ENCODE measurements at places on chromosomes 2 and 18.

- no peak for DNase-seq
Observed at GRCh38 chr2:124755386-124755785, 730.3 kb downstream of the CNTNAP5 start.

DNA sequence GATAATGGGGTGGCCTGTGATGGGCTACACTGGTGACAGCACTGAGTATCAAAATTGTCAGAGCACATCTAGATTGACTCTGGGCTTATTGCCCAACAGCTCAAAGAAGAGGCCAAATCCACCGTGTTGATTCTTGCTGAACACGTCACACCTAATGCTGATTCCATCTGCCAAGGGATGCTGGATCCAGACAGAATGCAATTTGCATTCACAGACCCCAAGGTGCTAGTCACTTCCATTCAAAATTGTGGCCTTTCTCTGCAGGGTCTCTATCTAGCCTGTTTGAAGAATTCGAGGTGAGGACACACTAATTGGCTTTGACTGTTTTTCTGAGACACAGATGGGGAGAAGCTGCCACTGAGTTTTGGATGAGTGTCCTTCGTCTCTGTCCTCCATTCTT lies 13.5 kb upstream of the GPR39 start:
- DNase-seq: no peak

DNA sequence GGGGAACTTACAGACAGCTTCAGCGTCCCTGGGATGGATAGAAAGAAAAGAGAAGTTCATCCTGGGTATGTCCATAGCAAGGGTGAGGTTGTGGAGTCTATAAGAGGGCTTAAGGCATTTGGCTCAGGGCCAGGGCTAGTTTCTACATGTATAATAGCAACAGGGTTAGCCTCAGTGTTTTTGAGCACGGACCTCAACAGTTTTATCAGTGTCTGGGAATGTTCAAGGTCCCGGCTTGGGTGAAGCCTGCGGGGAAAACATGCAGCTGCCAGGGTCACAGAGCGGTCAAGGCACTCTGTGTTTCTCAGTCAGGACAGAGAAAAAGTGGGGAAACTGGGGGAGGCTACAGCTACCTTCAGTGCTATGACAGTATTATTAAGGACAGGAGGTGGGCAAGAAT lies 427.7 kb upstream of the HS6ST1 start:
- no peak for DNase-seq

DNA sequence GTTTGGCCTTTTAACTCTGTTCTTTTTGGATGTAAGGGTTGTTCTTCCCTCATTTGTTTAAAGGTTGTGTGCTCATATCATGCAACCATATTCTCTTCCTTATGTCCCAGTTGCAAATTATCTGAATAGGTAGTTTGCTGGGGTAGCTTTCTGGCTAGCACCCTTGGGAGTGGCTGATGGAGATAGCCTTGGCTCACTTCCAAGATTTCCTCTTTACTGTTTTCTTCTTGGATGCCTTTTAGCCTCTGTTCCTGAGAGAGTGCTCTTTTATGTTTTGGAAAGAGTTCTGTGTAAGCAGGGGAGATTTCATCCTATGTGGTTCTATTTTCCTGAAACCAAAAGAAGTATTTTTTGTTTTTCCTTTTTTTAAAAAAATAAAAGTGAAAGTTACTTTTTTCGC lies 25.4 kb downstream of the USP14 start:
- DNase-seq: no peak

DNA sequence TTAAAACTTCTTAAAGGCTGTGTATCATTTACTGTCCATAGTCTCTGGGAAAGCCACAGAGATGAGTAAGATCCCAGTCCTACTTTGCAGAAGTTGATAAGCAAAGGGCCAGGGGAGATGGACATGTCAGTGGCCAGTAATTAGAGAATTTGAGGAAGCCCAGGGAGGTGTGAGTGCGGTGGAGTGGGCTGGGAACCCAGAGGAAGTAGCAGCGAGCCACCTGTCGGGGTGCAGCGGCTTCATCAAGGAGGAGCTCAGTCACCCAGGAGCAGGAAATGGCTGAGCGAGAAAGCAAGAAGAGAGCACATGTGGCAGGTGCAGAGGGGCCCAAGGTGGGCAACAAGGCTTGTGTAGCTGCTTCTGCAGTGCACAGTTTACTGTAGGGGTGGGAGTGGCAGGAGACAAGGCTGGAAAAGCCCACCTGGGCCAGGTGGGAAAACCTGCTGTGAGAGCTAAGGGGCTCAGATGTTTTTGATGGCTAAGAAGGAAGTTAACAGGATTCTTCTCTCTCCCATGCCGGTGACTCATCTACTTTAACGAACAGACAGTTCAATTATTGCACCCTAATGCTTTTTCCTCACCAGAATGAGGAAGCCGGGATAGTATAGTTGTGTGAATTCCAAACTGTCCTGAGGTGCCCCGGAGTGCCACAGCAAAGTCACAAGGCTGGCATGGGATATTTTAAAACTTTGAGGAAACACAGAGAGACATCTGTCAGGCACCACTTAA lies 34.8 kb upstream of the MGAT5 start:
- no peak for DNase-seq

DNA sequence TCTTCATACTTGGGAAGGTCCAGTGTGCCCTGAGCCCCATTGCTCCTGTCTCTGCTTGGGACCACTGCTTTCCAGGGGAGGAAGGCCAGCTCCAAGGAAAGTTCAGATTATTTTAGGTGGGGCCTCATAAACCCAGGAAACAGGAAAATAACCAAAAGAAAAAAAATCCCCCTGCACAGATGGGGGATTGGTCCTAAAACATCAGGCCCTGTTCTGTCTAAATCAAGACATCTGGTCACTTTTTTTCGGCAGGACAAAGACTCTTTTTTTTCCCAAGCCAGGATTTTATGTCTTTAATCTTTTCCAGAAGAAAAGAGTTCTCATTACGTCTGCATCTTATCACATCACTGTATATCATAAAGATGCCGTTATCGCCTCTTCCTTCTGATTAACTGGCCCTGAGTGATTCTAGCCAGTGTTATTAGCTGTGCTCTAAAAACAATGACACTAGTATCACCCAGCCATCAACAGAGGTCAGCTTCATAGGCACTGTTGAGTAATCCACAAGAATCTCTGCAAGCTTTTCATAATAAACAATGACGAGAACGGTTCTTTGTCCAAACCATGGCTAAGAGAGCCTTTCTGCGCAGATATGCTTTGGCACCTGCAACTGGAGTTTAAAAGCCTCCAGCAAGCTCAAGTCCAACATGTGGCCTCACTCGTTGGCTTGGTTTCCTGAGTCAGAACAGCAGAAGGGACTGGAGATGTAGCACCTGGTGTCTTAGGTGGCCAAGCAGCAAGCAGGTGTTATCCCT lies 138.2 kb downstream of the VAPA start:
- DNase-seq: no peak

GRCh38 chr2:33391529-33392255 lies 84.8 kb upstream of the RASGRP3 start:
- DNase-seq: no peak

DNA sequence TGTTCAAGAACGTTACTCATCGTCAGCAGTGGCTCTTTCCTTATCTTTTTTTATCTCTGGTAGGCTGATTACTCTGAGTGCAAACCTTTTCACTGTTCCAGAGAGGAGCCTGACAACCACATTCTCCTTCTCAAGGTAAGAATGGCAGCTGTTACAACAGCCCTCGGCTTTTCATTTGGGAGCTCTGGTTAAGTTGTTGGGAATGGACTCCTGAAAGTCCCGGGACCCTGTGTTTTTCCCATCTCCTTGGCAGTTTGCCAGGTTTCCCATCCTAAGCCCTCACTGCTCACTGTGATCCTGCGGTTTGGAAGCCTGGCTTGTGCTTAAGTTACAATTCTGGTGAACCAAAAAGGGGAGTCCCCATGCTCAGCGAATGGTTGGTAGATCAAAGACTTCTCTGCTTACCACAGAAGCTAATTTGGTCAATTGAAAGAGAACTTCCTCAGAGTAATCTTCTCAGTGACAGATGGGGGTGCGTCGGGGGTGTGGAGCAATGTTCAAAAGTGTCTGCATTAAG lies 122.3 kb downstream of the LYPD6B start:
- DNase-seq: no peak

GRCh38 chr18:42394238-42394637 lies 439.2 kb downstream of the PIK3C3 start:
- DNase-seq: no peak

GRCh38 chr2:140851258-140851981 lies 1279.4 kb downstream of the LRP1B start:
- DNase-seq: no peak

- no peak for DNase-seq
Observed at GRCh38 chr2:127185093-127185492, 35.0 kb downstream of the CYP27C1 start.

GRCh38 chr2:43787895-43788294 lies 14.1 kb downstream of the DYNC2LI1 start:
- no peak for DNase-seq

- no peak for DNase-seq
Observed at GRCh38 chr18:3139406-3139805, 80.4 kb downstream of the MYOM1 start.

DNA sequence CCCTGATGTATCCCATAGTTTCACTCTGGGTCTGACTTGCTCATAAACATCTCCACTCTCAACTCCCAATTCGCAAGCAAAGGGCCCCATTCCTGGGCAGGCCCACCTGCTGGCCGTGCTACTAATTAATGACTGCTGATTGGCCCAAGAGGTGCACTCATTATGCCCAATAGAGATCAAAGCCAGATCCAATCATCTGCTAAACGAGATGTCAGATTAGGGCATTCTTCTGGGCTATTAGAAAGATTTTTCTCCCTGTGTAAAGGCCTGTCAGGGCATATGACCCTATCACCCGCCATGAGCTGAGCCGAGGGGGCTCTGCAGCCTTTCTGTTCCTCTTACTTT lies 103.4 kb upstream of the HAAO start:
- no peak for DNase-seq

DNA sequence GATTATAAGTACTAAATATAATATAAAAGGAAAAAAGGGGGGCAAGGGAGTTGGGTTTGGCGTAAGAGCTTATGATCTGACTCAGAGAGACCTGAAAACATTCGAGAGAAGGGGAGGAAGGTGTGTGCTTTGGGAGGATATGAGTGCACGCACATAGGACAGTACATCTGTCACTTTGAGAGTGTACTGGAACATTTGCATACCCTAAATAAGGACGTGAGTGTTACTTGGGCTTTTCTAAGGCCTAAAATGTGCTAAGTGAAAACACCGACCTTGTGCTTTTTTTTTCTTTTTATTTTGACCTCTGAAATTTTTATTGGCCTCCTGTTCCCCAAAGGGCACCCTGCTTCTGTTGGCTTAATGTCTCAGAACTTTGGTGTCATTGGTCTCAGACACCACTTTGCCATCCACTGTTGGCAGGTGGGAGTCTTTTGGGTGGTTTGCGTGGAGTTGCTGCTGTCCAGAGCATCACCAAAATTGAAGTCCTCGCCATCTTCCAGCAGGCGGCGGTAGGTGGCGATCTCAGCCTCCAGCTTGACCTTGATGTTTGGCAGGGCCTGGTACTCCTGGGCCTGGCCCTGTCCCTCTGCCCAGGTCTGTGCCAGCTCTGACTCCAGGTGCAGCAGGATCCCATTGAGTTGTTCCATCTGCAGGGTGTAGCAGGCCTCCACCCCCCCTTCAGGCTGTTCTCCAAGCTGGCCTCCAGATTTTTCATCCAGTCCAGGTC lies 57.7 kb downstream of the CD28 start:
- DNase-seq: no peak

DNA sequence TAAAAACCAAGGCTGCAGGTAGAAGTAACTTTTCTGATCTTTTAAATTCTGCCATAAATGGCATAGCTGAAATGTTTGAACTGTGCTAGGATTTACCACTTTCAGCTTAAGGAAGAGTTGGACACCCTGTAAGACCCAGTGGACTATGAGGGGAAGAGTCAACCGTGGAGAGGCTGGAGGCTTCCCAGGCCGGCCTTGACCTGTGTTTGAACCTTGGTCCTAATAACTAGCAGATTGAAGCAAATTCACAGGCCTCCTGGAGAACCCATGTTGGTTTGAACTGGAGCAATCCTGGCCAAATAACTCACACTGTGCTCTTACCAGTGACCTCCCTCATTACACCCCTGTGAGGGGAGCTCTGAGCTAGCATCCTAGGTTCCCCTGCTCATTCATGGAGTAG lies 87.2 kb upstream of the ALPP start:
- no peak for DNase-seq

Measured in NCI-H187 (cell line).